ENCODE measurements at places on chromosomes 4 and X.

DNA sequence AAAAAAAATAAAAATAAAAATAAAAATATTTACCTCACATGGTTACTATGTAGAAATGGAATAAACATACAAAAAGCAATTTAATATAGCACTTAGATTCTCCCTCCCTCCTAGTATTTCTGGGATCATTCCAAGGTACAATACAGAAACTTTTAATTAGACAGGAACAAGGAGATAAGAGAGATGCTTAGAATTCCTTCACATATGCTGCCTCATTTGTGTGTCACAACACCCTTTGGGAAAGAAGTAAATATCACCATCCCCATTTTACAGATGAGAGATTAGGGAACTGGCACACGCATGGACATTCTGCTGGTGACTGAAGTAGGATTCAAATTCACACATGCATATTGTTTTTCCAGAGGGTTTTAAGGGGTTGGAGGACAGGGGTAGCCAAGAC, 164.2 kb downstream of the APBB2 start:
- no peak for DNase-seq

DNA sequence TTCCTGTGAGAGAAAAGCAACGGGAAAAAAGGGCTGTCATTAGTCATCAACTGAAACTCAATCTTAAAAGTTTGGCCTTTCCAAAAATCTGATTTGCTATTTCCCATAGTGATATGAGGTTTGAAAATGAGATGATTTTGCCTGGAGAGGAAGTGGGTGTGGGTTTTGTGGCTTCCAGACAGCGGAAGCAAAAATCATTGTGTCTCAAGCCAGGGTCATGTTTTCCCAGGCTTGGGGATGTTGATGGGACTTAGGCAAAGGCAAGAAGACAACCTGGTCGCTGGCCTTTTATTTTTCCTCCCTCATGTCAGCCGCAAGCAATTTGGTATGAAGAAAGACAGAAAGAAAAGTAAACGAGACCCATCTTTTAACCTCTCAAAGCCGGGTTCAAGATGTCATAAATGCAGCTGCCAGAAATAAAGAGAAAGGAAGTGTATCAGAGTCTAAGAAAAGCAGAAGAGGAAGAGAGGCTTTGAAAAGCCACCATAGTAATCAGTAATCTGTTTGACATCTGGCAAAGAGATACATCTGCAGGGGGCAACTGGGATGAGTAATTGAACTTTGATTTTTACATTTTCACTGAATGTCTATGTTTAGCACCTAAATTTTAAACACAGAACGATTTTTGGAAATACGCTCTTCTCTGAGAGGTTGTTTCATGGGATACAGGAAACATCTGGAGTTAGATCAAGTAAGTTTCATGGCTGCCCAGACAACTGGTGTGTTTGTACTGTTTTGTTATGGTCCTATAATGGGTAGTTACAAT, 521.6 kb upstream of the SLIT2 start:
- DNase-seq: no peak

DNA sequence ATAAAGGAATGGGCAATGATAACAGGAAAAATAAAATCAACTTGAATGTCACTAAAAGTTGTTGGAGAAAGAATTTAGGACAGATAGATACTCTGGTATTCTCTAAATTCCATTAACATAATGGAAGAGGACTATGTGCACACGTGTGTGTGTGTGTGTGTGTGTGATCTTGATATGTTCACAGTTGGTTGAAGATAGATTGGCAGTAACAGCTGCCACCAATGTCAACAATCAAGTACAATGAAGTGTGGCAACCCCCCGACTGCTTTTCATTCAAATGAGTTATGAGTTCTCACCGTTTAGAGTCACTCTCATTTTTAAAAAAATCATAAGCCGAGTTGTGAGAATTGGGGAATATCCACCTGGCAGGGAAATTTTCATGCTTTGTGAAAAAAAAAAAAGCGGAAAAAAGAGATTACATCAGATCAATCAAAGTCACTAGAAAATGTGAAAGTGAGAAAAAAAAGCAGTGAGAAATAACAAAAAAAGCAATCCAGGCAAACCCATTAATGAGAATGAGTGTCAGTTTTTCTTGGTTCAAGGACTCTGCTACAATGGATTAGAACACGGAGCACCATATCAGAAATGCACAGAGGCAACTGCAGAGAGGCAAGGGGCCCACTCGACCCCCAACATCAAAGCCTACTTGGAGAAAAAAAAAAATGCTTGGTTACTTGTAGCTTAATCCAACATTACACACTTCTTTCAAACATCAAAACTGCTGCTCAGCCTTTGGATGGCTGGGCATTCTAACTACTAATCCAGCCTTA, 414.9 kb upstream of the PITX2 start:
- no peak for DNase-seq

DNA sequence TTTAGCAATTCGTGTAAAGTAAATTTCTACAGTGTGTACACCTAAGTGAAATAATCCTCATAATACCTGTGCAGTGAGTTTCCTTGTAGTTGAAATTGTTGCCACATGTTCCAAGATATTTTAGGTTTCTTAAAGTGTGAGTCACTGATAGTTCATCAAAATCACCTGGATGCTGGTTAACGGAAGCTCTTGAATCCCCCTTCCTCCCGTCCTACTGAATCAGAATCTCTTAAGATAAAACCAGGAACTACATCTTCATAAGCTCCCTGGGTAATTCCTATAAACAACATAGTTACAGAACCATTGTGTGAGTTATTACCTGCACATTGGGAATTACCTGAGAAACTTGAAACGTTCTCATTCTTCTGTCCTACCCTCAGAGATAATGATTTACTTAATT, 197.4 kb upstream of the HS3ST1 start:
- no peak for DNase-seq

DNA sequence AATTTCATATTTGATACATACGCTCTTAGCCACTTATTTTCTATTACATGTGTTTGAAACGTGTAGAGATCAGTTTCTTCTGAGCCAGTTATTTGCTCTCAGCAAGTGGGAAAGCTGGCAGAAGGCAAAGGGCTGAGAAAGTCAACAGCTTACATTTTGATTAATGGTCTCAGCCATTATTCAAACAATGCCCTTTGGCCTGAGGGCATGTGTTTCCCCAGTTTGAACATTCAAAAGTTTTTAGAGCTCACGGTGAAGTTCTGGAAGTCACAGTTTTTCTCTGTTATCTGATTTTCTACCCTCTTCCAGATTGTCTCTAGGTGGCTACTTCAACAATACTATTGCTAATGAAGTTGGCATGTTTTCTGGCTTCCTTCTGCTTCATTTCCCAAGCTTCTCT, 591.8 kb upstream of the CPEB2 start:
- no peak for DNase-seq

- DNase-seq: no peak
Observed at GRCh38 chr4:185339941-185340340, 55.8 kb downstream of the LRP2BP start.

DNA sequence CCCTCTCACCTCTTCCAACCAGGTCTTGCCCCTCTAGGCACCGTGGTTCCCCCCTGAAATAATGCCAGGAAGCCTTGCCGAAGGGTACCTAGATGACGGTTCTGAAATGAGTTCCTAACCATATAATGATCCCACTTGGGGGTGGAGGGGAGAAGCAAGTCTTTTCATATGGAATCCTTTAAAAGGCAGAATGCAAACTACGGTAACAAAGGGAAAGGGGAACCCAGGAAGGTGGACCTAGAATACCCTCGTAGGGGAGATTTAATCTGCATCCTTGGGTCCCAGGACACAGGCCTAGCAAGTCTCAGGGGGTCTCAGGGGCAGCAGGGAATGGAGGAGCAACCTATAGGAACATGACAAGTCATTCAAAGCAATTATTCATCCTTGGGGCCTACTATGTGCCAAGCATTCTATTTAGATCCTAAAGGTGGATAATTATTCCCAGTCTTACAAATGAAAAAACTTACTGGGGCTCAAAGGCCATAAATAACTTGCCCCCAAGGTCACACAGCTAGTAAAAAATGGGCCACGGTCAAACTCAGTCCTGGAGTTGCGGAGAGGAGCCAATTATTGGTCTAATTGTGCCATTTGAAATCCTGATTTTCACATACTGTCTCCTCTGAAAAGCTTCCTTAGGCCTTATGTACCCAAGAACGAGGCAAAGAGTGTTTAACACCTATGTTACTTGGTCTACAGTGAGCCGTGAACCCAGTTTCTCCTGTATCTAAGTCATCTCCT, 8.8 kb downstream of the BCOR start:
- DNase-seq: no peak

DNA sequence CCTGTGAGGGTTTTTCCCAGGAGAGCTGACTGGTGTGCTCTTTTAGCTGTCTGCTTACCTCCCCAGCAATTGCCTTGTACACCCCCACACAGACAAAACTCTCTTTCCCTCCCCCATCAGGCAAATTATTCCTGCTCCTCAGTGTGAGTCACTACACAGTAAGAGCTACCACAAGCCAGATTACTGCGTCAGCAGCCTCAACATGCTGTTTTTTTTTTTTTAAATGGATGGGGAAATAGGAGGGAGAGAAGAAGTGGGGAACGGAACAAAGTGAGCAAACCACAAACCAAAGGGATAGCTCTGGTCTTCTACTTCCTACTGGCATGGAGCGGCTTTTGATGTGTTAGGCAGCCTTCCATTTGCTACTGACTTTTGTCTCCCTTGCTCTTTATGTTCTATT, 107.5 kb upstream of the ACSL4 start:
- no peak for DNase-seq

DNA sequence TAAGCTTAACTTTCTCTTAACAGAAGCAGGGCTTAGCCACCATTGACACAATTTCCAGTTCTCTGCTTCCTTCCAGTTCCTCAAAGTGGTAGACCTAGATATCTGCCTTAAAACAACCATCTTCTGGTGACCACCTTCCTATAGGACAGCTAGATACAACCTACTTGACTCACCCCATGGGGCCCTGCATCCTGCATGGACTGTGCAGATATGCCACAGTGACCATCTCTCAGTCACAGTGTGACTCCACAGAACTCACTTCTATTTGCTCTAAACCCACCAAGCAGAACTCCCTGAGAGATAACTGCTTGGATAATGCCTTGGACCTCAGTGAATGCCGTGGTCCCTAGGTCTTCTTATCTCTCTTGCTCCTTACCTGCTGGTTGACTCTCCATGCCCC, 621.6 kb downstream of the IQCM start:
- no peak for DNase-seq

- no peak for DNase-seq
Observed at GRCh38 chr4:99655308-99656081, 2.1 kb downstream of the C4orf54 start.

Measured in stimulated activated naive B cell treated with anti-CD40 and anti-IgM and Interleukin-4, amounts not matched to agents 10 μg/mL and 1 μg/mL and 100 μg/mL, for 72 hours (primary cell).